ENCODE measurements at places on chromosomes 7 and 10. TPM values are rescaled to one million over a fixed set of nuclear protein-coding genes. Genes with fewer than 3 reads are reported as not detected.
A peak's percentile ranks its signal among the peaks of the same experiment; 100 is the strongest.

DNA sequence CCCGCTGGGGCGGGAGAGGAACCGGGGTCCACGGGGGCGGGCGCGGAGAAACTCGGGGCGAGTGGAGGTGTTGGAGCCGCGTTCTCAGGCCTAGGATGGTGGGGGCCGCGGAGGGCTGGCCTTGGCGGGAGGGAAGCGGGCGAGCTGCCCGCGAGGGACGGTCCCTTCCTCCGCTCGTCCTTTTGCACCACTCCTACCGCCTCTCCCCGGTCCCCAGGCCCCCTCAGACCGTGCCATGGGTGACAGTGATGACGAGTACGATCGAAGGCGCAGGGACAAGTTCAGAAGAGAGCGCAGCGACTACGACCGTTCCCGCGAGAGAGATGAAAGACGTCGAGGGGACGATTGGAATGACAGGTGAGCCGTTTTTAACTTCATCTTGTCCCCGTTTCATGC, 451 bp downstream of the SRRT start:
- no peak for DNase-seq

- DNase-seq, result no peak
Measured at GRCh38 chr7:154650275-154650674, 352.6 kb downstream of the PAXIP1 start.

DNA sequence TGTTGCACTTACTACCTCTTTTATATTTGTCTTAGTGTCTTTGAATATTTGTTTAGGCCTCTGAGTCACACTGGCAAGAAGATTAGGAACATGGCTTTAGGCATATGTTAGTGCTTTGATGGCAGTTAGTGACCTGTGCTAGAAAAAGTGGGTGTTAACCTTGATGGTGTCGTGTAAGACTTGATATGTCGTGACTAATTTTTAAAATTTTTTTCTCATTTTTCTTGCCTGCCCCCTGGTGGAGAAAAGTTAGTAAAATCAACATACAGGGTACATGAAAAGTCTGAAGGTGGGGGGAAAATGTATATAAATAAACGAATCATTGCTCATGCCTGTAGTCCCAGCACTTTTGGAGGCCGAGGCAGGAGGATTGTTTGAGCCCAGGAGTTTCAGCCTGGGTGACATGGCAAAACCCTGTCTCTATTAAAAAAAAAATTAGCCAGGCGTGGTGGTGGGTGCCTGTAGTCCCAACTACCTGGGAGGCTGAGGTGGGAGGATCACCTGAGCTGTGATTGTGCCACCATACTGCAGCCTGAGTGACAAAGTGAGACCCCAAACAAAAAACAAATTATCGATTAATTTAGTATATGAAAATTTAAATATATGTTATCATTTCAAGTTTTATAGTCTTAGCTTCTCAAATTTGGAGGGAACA, 44.6 kb downstream of the TAX1BP1 start:
- peak; percentile 70 for DNase-seq

The COL28A1 gene
- total RNA-seq, result 0.84 TPM

DNA sequence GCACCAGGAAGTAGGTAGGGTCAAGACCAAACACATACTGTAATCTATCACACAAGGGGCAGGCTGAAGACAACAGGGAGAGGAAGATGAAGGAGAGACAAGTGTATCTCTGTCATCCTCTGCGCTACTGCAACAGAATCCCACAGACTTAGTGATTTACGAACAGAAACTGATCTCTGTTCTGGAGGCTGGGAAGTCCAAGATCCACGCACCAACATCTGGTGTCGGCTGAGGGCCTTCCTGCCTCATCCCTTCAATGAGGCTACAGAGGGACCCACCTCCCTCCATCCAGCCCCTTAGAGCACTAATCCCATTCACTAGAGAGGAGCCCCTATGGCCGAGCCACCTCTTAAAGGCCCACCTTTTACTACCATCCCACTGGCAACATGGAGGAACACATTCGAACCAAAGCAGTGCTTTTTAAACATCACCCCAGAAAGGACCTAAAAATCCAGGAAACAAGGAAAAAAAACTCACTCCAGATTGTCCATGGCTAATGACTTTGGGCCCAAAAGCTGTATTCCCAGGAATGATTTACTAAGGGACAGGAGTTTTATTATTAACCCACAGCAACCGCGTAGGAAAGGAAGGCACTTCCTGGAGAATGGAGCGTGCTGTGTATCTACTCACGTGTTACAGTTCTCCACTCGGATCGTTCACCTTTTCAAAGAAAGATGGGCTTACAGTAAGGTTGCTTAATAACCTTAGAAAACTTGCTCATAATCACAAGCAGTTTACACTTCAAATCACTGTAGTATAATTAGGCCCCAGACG, 4.2 kb downstream of the BNIP3 start:
- peak; percentile 79 for DNase-seq

DNA sequence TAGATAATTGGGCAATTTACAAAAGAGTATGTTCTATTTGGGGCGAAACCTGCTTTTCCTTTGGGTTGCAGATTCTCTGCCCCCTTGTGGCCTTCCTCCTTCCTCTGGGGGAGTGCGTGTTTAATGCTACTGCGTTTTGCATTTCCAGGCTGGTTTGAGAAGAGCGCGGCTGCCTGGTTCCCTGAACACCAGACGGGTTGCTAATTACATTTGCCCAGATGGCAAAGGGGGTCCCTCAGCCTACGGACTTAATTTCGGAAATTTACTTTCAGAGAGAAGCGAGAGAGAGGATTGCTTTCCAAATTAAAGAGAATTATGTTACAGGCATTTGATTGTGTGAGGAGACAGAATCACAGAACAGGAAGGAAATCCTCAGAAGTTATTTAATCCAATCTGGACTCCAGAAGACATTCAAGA, 91.9 kb upstream of the JAZF1 start:
- no peak for DNase-seq

The GRID2IP gene
- not detected for total RNA-seq

The GHRHR gene
- total RNA-seq, result not detected

The SH2B2 gene
- total RNA-seq, result 16.5 TPM

DNA sequence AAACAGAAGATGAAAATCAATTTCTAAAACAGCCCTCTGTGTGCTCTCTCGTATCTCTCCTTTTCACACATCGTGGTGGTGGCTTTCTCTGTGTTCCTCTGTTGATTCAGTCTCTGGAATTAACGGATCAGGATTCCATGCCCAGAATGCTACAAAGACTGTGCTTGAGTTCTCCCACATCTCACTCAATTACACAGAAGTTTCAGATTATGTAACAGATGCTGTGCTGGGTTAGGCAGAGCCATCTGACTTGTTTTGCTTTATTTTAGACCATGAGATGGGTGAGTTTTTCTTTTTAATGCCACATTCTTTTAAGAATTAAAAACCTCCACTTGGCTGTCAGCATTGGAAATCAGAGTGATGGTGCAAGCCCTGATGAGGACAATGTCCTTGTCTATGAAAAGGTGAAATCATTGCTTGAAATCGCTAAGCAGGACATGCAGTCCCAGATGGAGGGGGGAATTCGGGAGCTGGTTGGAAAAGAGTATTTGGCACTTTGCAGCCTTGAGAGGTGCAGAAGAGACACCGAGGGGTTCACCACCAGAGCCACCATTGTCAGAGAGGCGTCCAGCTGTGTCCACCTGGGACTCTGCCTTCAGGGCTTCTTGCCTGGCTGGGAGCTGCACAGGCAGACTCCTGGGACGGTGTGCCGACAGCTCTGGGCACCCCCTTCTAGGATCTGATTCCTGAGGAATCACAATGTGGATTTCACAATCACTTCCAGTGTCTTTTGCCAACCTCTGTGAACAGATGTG, 80.4 kb downstream of the EGFR start:
- no peak for DNase-seq

DNA sequence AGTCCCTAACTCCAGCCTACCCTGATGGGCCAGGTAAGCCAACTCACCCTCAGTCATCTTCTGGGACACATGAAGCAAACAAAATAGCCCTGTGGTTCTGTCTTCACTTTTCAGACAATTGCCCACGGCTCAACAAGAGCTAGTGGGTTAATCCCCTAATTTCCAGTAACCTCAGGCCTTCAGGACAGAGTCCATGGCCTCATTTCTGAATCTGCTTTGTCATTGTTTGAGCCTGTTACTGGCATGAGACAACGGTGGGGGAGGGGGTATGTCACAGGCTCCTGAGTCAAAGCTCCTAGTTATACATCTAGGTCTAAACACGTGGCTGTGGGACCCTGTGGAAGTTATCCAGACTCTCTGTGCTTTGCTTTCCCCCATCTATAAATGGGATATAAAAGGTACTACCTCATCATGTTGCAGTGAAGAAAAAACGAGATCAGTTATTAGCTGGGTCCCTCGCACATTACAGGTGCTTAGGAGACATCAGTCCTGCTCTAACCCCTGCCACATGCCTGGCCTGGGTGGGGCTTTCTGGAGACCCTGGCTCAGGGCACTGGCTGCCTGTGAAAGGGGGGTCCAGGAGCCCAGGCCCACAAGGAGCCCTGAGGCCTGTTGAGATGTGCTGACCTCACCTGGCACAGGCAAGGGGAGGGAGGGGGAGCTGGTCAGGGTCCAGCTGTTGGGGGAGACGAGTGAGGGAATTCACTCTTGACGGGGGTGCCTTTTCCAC, 16.5 kb downstream of the MAT1A start:
- peak; percentile 21 for DNase-seq

The ANKRD22 gene
- not detected for total RNA-seq

DNA sequence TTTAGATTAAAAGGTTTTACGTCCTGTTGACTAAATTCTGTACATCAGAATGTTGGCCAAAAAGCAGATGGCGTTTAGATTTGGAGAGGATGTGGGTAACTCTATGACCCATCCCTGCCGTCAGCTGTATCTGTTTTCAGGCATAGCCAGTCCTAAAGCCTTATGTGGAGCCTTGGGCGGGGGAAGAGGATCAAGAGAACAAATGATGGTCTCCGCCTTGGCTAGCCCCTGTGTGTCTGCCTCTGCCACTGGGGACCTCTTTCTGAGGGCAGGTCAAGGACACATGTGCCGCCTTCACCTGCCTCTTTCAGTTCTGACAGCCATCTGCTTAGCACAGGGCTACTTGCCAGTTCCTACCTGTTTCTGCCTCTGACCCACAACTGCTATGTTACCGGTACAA, 24.1 kb downstream of the PDSS1 start:
- DNase-seq, result no peak

GRCh38 chr10:58820861-58821751, 308.4 kb downstream of the BICC1 start:
- DNase-seq, result peak; percentile 68

DNA sequence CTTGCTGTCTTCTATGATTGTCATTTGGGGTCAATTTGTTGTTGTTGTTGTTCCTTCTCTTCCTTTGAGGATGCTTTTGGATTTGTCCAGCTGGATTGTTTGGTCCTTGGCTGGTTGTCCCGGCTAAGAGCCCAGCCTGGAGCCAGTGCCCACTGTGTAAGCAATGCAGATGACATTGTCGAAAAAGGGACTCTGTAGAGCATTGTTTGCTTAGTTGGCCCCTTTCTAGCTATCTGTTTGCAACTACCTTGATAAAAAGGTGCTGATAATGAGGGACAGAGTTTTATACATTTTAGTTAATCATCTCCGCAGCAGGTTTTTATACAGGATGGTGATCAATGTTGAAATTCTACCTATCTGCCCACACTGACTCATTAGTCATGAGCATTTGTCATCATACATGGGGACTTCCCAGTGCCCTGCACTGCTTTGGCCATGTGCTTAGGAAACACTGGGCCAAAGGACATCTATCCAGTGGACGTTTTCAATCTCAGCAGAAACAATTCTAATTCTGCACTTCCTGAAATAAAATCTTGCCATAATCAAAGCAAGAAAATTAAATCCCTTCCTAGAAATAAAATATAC, 311.9 kb downstream of the GRM8 start:
- DNase-seq, result peak; percentile 60

DNA sequence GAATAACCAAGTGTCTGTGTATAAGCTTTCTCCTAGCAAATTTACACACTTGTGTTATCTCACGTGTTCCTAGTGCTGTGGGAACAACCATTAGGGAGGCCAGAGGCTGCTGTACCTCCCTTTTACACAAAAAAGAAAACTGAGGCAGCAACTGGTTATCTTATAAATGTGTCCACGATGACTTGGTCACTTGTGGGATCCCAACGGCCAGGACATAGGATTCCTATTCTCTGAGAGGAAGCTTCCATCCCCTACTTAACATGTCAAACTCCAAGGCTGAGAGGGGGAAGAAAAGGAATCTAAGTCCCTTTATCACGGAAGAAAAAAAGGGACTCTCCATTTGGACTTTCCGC, 484 bp downstream of the ZNF438 start:
- no peak for DNase-seq

- DNase-seq, result no peak
Measured at GRCh38 chr10:3065622-3066021, 1.7 kb upstream of the PFKP start.

GRCh38 chr7:132440151-132440550, 136.1 kb downstream of the PLXNA4 start:
- no peak for DNase-seq

The SLC25A13 gene
- total RNA-seq, result 45.0 TPM

The PNLIP gene
- total RNA-seq, result not detected

- DNase-seq, result no peak
Measured at GRCh38 chr7:79091661-79092060, 361.8 kb downstream of the MAGI2 start.

GRCh38 chr10:49174926-49175500, 13.2 kb downstream of the TMEM273 start:
- no peak for DNase-seq

The UROS gene
- total RNA-seq, result 118 TPM

The C10orf53 gene
- not detected for total RNA-seq

GRCh38 chr10:50439806-50440205, 183.9 kb downstream of the SGMS1 start:
- DNase-seq, result no peak

DNA sequence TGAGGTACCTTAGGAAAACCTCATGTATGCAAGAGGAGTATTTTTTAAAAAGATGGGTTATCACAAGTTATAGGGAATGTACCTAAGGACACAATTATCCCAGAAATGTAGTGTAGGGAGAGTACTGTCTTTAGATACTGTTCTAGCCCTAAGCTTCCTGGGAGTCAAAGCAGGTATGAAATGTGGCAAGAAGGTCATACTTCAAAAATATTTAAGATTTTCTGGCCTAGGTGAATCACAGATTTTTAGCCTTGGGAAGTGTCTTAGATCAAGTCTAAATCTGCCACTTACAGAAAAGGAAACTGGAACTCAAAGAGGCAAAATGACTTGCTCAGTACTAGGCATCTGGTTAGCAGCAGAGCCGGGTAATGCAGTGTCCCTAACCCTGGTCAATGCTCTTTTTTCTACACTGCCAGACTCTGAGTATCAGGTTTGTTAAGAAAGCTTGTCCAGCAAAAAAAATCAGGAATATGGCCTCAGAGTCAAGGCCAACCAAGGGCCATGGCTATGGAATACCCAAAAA, 13.9 kb downstream of the PIK3AP1 start:
- no peak for DNase-seq

GRCh38 chr10:8331387-8331786, 276.9 kb downstream of the GATA3 start:
- DNase-seq, result no peak

- no peak for DNase-seq
Measured at GRCh38 chr10:86837663-86838062, 81.2 kb downstream of the BMPR1A start.

DNA sequence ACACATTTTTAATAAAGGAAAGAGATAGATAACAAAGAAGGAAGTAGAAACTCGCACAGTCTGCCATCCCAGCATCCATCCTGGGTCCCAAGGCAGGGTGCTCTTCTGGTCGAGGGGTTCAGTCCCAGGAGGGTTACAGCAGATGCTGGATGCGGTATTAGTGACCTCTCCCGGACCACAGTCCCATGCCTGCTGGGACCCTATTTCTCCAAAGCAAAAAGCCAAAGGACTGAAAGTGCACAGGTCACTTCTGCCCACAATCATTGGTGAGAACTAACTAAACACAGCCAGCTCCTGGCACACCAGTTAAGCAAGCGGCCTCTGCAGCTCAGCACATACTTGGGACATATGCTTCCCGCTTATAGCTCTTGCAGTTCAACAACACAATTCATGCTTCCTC, 96.1 kb upstream of the HABP2 start:
- DNase-seq, result no peak

Data from Caki2 (cell line).